ENCODE measurements at places on chromosomes 2 and 18. TPM values are rescaled to one million over a fixed set of nuclear protein-coding genes. Genes with fewer than 3 reads are reported as not detected.
A peak's percentile ranks its signal among the peaks of the same experiment; 100 is the strongest.

Gene REG1B
- total RNA-seq, result not detected

Gene GKN1
- total RNA-seq, result not detected

Gene SERPINB10
- 3.7 TPM for total RNA-seq

Gene ACTG2
- total RNA-seq, result 5.3 TPM

Gene TBR1
- 0.10 TPM for total RNA-seq

Gene TSN
- 50.1 TPM for total RNA-seq

Gene SPDYA
- total RNA-seq, result 1.5 TPM

Gene IWS1
- 53.2 TPM for total RNA-seq

GRCh38 chr2:224077773-224078507 lies 38.9 kb upstream of the SERPINE2 start:
- no peak for DNase-seq

GRCh38 chr18:48295586-48296311 lies 113.4 kb downstream of the ZBTB7C start:
- no peak for DNase-seq

- DNase-seq, result peak; percentile 74
Measured at GRCh38 chr2:134118279-134119116, 135.4 kb upstream of the MGAT5 start.

- no peak for DNase-seq
Measured at GRCh38 chr2:88580088-88580487, 47.2 kb downstream of the EIF2AK3 start.

GRCh38 chr2:122003196-122003940 lies 247.9 kb downstream of the TSN start:
- no peak for DNase-seq

DNA sequence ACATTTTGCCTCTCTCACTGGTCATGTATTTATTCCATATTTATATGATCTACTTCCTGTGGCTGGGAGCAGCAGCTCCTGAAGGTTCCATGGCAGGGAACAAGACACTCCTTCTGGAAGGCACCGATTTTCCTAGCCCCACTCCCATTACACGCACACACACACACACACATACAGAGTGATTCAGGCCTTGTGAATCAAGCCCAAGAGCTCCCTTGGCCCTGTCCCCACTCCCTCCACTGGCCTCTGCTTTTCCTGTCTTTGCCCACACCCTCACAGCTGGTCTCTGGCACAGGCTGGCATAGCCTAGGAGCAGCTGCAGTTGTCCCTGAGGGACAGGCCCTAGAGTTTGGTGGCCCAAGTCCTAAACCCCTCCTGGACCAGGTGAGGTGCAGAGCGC lies 201.7 kb downstream of the NAPG start:
- DNase-seq, result no peak

DNA sequence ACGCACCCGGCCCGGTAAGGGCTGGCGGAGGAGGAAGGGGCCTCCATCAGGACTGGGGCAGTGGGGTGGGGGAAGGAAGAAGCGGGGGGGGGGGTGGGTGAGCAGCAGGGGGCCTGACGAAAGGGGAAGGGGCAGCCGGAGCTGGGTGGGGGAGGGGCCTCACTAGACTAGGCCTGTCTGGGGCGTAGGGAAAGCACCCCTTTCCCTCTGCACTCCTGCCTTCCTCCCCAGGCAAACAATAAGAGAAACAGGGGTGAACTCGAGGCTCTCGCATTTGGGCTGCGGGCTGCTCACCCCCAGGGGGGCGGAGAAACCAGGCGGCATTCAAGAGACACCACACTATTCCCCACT lies 82.7 kb upstream of the POMC start:
- DNase-seq, result peak; percentile 57

DNA sequence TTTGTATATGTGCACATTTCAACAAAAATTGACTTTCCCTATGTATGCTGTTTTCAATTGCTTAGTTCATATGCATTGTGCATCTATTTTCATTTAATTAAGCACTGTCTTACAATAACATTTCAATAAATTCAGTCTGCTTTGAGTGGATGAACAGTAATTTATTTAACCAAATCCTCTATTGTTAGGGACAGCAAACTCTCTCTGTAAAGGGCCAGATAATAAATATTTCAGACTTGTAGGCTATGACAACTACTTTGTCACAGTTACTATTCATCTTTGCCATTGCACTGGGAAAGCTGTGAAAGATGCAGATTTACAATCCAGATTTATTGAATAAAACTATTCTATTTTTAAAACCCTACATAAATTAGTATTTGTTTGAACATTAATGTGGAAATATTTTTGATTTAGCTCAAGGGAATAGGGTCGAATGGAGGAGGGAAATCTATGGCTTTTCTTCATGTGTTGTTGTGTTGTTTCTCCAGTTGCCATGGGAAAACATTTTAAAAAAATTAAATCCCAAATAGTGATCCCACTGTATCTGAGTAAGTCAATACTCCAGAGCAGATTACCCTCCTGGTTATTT lies 14.2 kb upstream of the RAB27B start:
- no peak for DNase-seq

- DNase-seq, result no peak
Measured at GRCh38 chr18:38575648-38576047, 1010.0 kb upstream of the CELF4 start.

DNA sequence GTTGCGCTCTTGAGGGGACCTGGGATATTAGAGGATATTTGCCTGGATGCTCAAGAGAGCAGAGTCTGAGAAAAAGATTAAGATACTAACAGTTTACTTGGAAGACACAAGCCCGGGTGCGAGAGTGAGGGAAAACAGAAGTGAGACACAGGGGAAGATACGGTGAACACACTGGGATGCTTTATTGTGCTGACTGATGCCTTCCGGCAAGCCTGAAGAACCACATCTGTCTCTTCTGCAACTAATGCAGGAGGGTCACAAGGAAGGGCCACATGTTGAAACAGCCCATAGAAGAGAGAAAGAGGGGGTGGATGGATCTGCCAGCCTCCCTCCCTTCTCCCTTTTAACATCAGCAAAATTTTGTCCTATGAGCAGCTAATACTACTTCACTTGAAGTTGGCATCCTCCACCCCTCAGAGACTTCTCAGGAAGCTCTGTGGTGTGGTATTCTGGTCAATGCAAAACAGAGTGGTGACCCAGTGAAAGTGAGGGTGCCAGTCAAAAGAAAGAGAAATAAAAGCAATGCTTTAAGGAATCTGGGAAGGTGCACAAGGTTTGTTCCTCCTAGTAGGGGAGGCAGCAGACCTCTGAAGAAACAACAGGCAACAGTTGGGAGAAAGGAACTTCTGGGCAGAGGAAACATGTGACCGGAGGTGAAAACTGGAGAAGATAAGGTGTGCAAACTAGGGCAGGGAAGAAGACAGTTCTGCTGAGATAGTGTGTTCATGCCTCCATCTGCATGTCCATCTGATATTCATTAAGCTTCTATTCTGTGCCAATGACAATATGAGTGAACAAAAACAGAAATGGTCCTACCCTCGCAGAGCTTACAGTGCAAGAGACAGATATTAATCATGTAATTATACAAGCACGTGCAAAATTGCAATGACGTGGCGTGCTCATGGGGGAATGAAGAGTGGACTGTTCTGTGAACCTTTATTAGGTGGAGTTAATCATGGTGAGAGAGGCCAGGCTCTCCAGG lies 107.1 kb downstream of the LYPD6B start:
- DNase-seq, result no peak

GRCh38 chr2:170739048-170739447 lies 23.9 kb downstream of the SP5 start:
- no peak for DNase-seq

- peak; percentile 58 for DNase-seq
Measured at GRCh38 chr2:202376460-202377206, 506 bp downstream of the BMPR2 start.

DNA sequence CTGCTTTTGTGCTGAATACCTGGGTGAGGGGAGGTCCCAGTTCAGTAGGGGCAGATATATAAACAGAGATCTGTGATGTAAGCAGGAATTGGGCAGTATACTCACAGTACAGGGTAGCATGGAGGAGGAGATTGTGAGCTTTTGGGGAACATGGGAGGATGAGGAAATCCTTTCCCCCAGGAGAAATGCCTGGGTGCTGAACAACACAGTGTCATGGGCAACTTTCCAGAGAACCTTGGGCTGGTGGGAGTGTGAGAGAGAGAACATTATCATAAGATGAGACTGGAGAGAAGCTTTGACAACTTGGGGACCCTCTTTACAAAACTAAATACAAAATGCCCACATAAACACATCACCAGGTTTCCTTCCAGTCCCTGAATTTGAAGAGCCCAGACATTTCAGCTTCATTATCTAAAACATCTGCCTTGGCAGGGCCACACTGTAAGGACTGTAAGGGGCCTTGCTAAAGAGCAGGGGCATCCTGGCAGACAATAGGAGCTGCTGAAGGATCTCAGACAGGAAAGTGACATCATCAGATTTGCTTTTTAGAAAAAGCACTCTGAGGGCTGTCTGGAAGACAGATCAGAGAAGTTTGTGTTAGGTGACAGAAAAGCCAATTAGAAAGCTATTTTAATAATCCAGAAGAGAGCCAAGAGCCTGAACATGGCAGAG lies 303.1 kb upstream of the FBXO11 start:
- DNase-seq, result no peak

- DNase-seq, result no peak
Measured at GRCh38 chr18:33157893-33158292, 282.6 kb downstream of the CCDC178 start.

DNA sequence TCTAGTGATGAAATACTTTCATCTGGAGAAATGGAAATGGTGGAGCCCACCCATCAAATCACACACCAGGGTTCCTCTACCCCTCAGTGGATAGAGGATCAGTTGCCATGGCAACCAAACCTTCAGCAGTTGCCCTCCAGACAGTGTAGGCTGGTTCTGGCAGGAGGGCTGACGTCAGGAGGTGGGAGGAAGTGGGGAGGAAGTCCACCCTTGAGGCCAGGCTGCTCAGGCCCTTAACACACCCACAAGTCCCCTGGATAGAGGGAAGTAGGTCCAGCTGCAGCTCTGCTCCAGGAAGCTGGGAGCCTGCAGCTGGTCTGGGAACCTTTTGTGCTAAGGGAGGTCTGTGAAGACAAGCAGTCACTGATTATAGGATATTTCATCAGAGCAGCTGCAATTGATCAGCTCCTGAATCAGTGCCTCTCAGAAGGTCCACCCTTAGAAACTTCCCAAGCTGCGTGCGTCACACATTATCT lies 186.6 kb downstream of the MTX2 start:
- peak; percentile 90 for DNase-seq

GRCh38 chr2:31232586-31232985 lies 1.4 kb upstream of the EHD3 start:
- no peak for DNase-seq

DNA sequence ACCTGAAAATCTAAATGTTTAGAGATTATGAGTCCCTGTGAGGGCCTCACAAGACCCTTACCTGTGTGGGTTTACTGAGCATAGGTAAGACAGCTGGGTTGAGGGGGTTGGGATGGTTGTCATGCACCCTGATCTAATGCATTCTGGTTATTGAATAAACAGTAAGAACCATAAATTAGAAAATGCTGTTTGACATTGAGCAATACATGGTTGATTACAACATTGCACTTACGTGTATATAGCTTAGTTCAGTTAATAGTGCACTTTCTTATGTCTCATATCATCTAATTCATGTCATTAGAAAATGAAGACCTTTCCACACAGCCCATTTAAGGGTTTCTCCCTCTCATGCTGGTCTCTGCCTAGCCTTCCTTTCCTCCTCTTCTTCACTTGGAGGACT lies 253.5 kb upstream of the ATP5MC3 start:
- DNase-seq, result no peak

DNA sequence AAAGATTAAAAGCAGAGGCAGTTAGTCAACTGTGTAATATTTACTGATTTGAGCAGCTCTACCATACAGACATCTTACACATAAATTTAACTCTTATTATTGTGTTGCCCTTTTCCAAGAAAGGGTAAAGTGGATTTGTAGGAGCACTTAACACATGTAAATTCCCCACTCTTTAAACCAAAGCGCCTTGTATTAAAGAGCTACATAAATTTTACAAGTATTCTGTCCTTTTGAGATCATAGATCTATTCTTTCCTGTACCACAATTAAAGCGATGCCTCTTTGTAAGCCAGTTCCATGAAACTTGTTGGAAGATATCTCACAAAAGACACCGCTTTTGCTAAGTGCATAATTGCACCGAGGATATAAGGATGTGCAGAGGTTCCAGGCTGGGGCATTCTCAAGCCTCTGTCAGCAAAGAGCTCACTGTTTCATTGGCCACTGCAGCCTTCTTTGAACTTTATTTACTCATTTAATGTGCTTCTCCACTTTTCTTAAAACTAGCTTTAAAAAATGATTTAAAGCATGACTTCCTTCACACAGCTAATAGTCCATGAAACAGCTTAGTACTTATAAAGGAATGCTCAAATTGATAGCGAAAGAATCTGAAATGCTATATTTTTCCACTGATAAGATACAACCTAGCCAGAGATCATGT lies 520.0 kb upstream of the TCF4 start:
- DNase-seq, result no peak

GRCh38 chr2:72293620-72294019 lies 146.0 kb upstream of the CYP26B1 start:
- no peak for DNase-seq

Data from spinal cord (tissue), 10 donors.